ENCODE measurements at places on chromosomes 11 and 22.
A peak's percentile ranks its signal among the peaks of the same experiment; 100 is the strongest.

- DNase-seq = peak; percentile 6
Observed at GRCh38 chr11:103484545-103484944, 375.3 kb downstream of the DYNC2H1 start.

DNA sequence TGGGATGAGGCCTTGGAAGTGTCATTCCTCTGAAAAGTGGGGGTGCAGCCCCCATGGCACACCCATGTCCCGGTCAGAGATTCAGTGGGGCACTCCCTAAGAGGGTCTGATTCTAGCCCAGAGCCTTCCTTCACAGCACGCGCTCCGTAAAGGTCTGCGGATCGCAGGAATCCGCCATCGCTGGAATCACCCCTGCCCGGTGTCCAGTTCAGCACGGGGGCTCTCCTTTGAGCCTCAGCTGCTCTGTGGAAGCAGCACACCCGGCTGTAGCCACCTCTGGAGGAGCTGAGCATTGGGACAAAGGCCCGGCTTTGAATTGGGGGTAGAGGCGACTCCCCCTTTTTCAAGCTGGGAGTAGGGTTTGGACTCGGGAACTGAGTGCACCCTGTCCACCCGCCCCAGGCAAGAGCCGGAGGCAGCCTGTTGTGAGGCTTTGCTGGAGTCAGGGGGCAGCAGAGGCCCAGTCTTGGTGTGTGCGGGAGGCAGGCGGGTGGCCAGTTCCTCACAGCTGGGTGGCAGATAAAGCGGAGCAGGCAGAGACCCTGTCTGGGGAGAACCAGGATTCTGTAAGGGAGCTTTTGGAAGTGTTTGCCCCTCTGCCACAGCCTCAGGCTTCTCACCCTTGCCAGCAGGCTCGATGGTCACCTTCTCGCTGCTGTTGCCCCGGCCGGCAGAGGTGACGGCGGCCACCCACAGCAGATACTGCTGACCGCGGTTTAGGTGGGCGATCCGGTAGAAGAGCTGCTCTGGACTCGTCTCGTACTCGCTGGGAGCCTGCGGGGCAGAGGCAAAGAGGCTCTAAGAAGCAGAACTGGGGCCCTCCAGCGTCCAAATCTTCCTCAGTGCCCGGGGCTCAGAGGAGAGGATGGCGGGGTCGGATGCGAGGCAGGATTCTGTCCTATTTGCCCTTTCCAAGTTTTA is 115.9 kb downstream of the CEP164 start:
- DNase-seq = peak; percentile 84

DNA sequence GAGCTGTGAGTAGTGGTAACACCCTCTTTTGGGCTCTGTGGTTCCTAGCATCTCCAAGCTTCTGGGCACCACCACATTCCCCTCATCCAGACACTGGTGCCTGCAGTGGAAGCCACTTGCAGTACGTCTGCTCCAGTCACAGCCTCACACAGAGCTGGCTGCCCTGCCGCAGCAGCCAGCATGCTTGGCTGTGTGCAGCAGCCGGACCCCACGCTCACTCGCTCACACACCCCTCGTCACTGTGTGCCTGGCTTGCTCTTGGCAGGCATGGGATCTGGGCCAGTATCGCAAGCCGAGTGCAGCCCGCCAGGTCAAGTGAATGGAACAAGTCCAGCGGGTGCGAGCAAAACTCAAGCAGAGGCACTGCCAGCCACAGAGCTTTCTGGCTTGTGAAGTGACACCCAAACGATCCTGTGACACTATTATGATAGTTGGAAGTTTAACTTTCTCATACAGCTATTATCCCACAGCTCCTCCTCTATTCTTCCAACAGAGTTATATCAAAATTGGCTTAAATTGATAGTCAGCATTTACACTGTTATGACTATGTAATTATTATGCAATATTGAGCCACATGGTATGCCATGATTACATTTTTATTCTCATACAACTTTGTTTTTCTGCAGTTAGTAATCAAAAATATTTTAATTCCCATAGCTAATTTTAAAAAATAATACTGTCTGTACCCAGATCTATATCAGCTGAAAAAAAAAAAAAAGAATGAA is 89.0 kb downstream of the CCDC73 start:
- DNase-seq = no peak

DNA sequence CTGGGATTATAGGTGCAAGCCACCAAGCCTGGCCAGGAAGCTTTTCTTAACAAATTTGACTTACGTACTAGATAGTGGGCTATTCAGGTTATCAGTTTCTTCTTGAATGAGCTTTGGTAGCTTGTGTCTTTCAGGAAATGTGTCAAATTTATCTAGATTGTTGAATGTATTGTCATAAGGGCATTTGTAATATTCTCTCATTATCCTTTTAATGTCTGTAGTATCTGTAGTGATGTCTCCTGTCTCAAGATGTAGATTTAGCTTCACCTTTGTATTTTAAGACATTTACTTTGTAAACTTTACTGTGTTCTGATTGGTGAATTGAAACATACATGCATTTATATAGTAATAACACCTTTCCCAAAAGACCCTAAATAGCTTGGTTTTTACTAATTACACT is 20.7 kb downstream of the ARHGAP8 start:
- DNase-seq = no peak

DNA sequence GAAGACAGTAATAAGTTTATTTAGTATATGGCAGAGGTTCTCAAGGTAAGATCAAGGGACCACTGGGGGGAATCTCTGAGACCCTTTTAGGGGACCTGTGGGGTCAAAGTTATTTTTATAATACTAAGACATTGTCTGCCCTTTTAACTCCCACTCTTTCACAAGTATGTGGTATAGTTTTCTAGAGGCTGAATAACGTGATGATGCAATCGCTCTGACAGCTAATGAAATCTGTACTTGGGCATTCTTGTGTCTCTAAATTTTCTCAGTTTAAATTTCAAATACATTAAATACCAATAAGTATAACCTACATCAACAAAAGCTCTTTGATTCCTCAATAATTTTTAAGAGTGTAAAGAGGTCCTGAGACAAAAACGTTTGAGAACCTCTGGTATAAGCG is 147.9 kb downstream of the ATG16L2 start:
- no peak for DNase-seq

DNA sequence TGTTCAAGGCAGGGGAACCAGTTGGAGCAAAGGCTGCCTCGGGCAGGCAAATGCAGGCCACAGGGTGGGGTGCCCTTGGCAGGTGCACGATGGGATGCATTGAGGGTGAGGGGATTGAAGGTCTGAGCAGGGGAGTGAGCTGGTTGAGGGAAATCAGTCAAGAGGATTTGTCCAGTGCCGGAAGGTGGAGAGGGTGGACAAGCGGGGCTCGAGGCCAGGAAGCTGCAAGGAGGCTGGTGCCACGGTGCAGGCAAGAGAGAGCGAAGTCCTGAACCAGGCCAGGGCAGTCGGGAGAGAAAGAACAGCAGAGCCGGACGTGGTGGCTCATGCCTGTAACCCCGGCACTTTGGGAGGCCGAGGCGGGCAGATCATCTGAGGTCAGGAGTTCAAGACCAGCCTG is 10.4 kb upstream of the MS4A10 start:
- no peak for DNase-seq

- no peak for DNase-seq
Observed at GRCh38 chr11:115761348-115761747, 257.1 kb upstream of the CADM1 start.

- peak; percentile 66 for DNase-seq
Observed at GRCh38 chr11:107864591-107864990, 6.0 kb upstream of the SLC35F2 start.

DNA sequence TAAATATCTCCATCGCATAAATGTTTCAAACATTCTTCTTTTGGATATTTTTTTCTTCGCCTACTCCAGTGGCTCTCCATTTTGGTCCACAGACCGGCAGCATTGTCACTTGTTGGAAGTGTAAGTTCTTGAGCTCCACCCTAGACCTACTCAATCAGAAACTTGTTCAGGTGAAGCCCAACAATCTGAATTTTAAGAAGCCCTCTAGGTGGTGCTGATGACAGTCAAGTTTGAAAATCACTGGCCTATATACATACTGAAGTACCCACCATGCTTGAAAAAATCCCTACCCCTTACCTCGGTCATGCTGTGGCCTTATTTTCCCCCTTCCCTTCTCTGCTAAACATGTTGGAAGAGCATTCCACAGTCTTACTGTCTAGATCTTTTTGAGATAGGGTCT is 10.2 kb upstream of the ACAT1 start:
- no peak for DNase-seq

- DNase-seq = peak; percentile 19
Observed at GRCh38 chr11:13928566-13929251, 33.8 kb upstream of the SPON1 start.
